ENCODE measurements at places on chromosomes 12 and 14. TPM values are rescaled to one million over a fixed set of nuclear protein-coding genes. Genes with fewer than 3 reads are reported as not detected.
A peak's percentile ranks its signal among the peaks of the same experiment; 100 is the strongest.

The NKX2-1 gene
- not detected for total RNA-seq

The ASB2 gene
- not detected for total RNA-seq

The PIANP gene
- not detected for total RNA-seq

The PSME2 gene
- total RNA-seq = 204 TPM

The GDF3 gene
- not detected for total RNA-seq

The MYH6 gene
- not detected for total RNA-seq

The PLEKHH1 gene
- total RNA-seq = 12.5 TPM

The AICDA gene
- total RNA-seq = not detected

The TMPRSS12 gene
- total RNA-seq = not detected

The CCDC38 gene
- total RNA-seq = 0.89 TPM

The PTHLH gene
- 3.1 TPM for total RNA-seq

- no peak for DNase-seq
These were observed 32.8 kb downstream of the FBRSL1 start for GRCh38 chr12:132522592-132523380.

DNA sequence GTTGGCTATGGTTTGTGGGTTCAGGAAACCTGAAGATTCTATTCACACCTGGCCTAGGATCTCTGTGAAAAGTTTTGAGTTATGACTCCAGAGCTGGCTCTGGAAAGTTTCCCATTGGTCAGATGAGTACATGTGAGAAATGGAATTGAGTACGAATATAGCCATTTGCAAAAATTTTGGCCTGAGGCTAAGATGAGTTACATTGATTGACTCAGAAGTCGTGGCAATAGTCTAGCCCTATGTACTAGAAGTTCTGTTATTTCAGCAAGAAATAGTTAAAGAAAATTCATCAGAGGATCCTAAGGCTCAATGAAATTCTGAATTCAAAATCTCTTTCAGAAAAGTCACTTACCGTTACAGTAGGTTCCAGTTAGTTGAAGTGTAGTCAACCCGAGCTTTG, 109.9 kb downstream of the PTCSC3 start:
- no peak for DNase-seq

GRCh38 chr14:55317542-55318306, 46.5 kb downstream of the FBXO34 start:
- no peak for DNase-seq

DNA sequence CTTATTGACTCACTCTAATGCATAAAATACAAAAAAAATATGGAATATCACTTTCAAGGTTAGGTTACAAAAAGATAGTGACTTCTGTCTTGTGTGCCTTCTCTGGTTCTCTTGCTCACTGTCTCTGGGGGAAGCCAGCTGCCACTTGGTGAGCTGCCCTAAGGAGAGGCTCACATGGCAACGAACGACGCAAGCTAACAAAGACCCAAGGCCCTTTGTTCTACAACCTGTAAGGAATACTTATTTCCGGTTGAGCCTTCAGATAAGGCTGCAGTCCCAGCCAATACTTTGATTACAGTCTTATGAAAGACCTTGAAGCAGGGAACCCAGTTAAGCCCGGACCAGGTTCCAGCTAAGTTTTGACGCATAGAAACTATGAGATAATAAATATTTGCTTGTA, 242.4 kb upstream of the TBX3 start:
- DNase-seq = no peak

GRCh38 chr12:92722897-92723296, 20.1 kb downstream of the PLEKHG7 start:
- DNase-seq = no peak

DNA sequence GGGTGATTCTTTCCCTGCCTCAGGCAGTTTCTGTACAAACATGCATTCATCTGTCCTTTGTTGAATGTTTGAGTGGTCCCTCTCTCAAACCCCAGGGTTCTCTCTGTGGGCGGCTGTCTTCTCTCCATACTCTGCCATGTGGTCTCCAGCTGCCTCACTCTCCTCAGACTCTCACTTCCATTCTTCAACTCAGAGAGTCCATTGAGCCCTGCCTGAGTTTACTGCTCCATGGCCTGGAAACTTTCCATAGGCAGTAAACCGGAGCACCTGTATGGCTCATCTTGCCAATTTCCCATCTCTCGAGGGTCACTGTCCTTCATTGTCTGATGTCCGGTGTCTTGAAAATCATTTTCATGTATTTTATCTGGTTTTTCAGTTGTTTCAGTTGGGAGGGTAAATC, 11.3 kb downstream of the C14orf132 start:
- DNase-seq = no peak

DNA sequence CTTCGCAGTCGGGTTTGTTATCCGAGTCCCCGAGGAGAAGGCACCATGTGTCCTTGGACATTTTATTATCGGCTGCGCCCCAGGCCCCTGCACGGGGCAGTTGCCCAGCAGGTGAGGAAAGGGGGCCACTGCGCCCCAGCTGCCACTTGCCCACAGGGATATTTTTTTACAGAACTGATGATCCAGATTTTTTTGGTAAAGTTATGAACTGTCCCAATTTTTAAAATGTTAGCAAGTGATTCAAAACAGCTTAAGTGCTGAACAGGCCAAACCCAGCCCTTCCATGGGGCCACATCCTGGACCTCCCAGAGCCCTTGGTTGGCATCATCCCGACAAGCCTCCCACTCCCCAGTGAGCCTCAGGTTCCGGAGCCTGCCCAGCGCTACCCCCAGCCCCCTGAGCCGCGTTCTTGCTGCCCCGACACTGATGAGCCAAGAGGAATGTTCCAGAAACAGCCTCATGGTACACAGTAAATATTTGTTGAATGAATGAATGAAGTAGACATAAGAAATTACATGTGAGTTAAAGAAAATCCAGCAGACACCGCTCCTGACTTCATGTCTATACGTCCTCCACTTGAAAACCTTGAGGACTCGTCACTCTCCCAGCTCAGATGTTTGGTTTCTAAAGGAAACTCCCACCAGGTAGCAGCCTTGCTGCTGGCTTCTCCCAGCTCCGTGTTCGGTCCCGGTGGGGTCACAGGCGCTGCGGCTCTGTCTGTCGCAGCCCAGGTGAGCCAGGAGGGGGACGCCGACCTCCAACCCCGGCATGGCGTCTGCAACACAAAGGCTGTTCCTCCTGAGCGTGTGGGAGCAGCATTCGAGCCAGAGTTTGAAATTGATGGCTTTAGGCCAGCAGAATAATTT, 88.5 kb downstream of the ADGRD1 start:
- DNase-seq = no peak

DNA sequence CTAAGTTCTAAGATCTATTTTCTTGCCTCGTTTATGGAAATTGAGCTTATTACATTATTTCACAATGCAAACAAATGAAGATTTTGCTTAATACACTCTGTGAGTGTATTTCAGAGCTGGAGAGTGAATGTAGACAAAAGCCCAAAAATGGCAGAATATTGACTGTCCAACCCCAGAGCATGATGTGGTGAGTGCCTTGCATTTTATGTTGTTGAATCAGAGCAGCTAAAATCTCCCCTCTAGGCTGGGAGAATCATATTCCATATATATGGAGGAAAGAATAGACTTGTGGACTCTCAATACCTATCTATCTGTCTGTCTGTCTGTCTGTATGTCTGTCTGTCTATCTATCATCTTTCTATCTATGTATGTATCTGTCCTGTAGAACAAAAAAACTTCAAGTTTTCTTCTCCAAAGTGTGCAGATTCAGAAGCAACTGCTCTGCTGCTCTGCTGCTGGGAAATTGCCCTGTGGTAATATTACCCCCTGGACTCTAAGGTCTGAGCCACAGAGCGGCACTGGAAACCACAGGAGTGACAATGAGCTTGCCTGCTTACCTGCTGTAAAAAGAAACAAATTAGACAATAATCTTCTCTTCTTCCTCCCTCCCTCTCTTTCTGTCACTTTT, 209.4 kb upstream of the PRICKLE1 start:
- DNase-seq = no peak

DNA sequence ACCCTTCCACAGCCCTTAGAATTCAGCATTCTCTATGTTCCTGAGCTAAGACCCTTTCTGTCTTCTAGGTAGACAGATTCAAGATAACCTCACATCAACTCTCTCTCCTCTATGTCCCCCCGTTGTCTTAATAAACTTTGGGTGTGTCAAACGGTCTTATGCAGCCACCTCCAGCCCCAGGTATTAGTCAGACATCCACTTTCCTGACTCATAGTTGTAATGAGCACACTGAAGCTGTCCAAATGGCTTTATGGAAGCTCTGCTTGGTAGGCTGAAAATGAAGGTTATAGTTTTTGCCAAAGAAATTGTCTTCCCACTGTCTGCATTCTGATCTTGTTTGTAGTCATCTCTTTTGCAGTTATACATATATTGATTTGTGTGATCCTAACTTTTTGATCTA, 482.0 kb downstream of the RMST start:
- no peak for DNase-seq

DNA sequence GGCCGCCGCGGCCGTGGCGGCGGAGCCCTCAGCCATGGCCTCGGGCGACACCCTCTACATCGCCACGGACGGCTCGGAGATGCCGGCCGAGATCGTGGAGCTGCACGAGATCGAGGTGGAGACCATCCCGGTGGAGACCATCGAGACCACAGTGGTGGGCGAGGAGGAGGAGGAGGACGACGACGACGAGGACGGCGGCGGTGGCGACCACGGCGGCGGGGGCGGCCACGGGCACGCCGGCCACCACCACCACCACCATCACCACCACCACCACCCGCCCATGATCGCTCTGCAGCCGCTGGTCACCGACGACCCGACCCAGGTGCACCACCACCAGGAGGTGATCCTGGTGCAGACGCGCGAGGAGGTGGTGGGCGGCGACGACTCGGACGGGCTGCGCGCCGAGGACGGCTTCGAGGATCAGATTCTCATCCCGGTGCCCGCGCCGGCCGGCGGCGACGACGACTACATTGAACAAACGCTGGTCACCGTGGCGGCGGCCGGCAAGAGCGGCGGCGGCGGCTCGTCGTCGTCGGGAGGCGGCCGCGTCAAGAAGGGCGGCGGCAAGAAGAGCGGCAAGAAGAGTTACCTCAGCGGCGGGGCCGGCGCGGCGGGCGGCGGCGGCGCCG, 381 bp downstream of the YY1 start:
- DNase-seq = no peak

GRCh38 chr12:115322275-115322674, 638.3 kb upstream of the TBX3 start:
- DNase-seq = no peak

GRCh38 chr12:112964915-112965314, 13.4 kb upstream of the OAS2 start:
- DNase-seq = no peak

DNA sequence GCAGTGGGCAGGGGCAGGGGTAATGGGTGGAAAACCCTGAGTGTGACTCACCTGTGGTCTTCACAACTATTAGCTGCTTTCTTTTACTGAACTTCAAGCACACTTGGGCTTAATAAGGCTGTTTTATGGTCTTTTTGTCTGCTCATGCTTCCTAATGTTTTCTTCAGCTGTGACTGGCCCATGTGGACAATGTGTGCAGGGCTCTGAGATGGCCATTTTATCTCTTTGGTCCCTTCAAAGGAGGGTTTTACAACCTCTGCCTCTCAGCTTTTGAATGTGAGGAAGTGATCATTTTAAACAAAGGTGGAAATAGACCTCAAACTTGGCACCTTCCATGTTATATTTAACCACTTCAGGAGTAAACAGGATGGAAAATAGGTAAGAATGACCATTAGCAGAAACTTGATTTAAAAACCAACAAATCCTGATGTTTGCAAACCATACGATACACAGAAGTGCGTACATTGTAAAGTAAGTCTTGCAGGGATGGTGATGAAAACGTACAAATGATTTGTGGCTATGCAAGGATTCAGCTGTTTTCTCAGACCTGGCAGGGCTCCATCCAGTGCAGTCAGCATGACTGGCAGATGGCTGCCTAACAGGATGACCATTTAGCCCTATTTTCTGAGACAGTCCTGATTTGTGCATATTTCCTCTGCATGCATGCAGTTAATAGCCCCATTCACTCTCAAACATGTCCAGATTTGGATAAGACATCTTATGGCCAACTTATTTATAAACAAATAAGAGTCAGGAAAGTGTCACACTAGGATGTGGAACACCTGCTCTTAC, 103.2 kb downstream of the SLC38A4 start:
- DNase-seq = no peak

GRCh38 chr12:121776190-121777098, 17.0 kb downstream of the RHOF start:
- DNase-seq = peak; percentile 72

DNA sequence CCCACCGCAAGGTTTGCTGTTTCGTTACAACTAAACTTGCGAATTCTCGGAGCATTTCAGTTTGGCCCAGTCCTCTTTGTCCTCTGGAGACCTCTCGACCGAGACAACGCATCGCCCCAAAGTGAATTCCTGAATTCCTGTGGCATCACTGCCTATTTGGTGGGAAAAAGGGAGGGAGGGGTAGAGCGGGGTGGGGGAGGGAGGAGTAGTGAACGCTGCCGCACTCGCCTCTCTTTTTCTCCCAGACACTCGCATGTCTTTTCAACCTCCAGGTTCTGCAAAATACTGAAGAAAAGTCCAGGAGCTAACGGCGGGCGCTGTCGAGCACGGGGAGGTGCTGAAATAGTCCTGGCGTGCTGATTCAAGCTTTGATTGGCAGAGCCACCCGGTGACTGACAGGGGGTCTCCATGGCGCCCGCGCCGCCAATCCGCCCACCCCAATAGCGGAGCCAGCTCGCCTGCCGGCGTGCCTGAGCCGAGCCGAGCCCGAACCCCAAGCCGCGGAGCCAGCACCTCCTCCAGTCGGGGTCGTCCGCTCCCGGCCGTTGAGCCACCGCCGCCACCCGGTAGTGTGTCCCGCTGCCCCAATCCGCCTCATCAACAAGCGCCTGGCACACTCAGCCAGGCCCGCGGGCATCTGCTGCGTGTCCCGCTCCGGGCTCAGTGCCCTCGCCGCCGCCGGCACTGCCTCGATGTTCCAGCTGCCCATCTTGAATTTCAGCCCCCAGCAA, at the start of gene SIX6:
TSS of gene SIX6 (plus strand) at position 440 of the 731 bp plus-strand sequence. CDS start at position 693, 253 bp downstream.
- DNase-seq = no peak

DNA sequence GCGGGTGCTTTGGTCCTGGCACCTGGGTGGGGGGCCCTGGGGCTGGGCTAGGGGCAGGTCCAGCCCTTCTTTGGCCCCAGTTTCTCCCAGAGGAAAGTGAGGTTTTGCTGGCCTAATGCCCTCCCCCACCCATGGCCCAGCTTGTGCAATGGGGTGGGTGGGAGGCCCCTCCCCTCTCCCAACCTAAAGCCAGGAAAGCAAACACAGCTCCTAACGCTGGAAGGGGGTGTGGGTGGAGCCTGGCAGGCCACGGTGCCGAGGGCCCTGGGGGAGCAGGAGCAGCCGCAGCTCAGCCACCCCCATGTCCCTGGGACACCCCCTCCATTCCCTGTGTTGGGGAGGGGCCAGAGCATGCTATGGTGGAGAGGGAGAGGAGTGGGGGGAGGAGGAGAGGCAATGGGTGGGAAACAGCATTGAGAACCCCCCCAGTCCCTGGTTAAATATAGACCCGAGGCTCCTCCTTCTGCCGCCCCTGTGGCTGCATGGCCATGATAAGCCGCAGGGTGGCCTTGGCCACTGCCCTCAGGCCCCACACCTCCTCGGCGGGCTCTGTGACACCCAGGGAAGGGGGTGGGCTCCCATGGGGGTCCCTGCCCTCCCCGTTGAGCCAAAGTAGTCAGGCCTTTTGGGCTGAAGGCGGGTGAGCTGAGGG, 4.7 kb downstream of the EXOC3L4 start:
- no peak for DNase-seq

GRCh38 chr12:32197421-32197820, 90.8 kb downstream of the BICD1 start:
- no peak for DNase-seq
